Heart right ventricle (tissue), 16 donors: ENCODE measurements at places on chromosomes 2 and 18.

DNA sequence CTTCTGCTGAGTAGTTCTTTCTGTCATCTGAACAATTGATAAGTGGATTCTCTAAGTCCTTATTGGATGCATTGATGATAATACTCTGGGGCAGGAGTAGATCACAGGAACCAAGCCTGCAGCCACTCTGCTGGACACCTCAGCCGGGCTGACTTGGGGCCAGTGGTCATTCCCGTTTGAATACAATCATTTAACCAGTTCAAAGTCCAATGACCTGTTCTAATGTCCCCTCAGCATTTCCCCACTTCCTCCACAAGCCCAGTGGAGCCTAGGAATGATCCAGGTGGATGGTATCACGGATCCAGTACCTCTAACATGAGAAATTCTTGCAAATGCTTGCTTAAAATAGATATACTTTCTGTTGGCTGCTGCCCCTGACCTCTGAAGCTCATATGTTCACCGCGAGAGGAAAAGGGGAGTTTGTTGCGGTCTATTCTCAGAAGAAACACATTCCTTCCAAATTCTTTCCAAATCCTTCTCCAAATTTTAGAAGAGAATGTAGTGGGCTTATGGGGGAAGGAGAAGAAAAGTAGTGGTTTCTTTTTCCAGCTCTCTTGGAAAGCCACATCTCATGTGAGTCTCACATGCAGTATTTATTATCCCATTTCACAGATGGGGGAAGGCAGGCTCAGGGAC lies 170.9 kb downstream of the INHBB start:
- no peak for DNase-seq

- no peak for DNase-seq
Measured at GRCh38 chr18:28855989-28856388, 679.1 kb upstream of the CDH2 start.

- DNase-seq, result no peak
Measured at GRCh38 chr2:198098918-198099317, 294.5 kb downstream of the PLCL1 start.

- no peak for DNase-seq
Measured at GRCh38 chr18:45232061-45232460, 383.2 kb upstream of the SLC14A2 start.

- DNase-seq, result no peak
Measured at GRCh38 chr2:69062307-69062962, 49.5 kb downstream of the ANTXR1 start.

- no peak for DNase-seq
Measured at GRCh38 chr2:128363934-128364361, 45.3 kb upstream of the HS6ST1 start.

DNA sequence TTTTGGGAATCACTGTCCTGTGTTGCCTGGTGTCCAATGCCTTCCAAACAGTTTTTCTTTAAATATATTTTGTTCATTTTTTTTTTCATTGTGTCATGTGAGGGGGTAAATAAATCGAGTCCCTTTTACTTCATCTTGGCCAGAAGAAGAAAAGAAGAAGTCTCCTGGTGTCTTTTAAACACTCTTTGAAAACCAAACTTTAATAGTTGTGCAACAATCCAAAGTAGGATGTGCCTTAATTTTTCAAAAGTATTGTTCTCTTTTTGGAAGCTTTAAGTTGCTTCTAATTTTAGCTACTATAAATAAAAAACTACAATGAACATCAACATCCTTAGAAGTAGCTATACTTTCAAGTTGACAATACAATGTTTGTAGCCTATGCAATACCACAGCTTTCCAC lies 154.9 kb downstream of the ATAD2B start:
- DNase-seq, result no peak

DNA sequence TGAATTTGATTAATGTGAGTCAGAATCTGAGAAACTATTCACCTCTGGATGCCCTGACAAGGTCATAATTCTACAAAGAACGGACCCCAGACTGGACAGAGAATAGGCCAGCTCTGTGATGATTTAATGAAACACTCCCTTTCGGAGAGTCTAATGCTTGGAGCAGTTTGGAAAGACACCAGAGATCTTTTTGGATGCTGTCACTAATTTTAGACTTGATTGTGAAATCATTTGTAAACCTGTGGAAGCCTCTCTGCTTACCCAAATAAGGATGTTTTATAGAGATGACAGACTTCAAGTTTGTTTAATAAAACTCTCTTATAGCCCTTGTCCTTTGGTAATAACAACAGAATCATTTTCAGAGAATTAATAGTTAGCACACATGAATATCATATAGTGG lies 83.5 kb downstream of the MYL12B start:
- no peak for DNase-seq

DNA sequence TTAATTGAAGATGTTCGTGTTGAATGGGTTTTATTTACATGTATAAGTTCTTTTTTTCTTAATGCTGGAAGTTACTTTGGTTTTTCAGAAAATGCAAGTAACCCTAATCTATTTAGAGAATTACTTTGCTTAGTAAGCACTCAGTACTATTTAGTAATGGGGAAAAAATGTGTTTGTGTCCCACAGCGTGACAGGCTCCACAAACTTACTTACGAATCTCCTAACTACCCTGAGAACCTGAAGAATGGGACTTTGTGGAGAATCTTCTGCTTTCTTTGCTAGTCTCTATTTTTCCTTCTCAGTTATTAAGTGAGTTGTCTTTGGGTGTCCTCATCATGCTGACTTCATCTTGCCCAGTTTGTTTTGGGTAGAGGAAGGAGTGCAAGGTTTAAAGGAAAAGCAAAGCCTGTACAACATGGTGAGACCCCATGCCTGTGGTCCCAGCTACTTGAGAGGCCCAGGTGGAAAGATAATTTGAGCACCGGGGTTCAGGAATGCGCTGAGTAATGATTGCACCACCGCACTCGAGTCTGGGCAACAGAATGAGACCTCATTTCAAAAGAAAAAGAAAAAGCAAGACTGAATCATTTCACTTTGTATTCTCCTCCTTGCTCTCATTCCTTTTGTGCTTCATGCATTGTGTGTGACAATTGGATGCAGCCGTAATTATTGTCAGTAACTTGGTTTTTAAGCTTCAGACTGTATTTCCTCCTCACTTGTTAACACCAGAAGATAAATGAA lies 10.2 kb downstream of the NEDD4L start:
- no peak for DNase-seq

GRCh38 chr2:122875091-122875865 lies 1119.8 kb downstream of the TSN start:
- DNase-seq, result no peak

- DNase-seq, result no peak
Measured at GRCh38 chr18:49754866-49755265, 58.5 kb downstream of the ACAA2 start.

DNA sequence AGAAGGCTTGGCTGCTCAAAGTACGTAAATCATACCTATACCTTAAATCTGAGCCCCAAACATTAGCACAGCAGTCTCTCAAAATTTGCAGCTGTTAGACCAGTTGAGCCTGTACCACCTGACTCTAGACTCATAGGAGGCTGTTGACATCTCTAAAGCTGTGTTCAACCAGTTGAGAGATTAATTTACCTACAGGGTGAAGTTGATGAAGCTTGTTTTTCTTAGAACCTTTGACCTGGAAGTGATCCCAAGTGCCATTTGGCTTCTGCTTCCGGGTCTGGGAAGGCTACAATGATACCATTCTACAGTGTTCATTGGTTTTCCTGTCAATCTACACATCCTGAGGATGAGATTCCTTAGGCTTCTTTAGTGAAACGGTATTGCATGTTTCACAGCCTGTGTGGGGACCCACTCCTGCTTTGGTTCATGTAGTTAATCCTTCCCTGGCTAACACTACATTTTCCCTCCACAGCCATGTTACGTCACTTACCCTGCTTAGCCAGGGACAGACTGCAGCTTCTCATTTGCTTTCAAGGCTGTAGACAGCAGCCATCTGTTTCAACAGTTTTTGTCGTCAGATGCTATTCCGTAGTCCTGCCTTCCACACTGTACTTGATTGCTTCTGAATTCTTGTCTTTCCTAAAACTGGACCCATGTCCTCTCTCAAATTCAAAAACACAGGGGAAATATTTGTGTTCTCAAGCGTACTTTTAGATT lies 4.7 kb upstream of the IL1RL2 start:
- peak; percentile 44 for DNase-seq

DNA sequence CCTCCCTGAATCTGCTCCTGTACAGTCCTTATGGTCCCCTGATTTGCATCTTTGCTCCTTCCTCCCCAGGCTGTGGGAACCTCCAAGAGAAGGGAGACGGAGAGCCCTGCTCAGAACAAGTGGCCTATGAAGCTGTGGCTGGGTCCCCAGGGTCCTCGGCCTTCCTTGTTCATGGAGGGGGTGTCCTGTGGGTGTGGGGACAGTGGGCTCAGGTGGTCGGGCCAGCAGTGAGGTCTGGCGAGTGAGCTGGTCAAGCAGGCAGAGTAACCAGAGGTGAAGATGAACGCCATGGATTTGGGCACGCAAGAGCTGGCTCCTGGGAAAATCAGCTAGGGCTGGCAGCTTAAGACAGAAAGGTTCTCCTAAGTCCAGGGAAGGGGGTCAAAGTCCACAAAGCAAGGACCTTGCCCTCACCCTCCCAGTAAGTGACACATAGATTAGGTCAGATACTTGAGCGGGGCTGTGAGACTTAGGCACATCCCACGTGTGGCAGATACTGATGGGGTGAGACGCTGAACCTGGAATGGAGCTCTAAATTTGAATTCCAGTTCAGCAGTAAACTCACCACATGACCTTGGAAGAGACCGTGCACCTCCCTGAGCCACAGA lies 24.8 kb downstream of the GNLY start:
- DNase-seq, result no peak

DNA sequence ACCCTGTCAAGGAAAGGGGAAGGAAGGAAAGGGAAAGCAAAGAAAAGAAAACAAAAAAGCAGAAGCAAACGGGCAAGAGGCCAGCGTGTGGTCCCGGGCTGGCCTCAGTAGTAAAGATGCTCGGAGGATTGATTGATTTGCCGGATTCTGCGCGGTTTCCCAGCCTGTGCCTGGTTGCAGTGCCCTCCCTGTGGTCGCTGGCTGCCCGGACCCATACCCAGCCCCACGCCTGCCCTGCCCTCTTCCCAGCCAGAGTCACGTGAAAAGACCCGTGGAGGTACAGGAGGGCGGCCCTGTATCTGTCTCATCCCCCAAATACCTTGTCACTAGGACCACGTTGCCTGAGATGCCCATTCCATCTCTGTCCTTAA lies 55.1 kb upstream of the IMP4 start:
- no peak for DNase-seq

- peak; percentile 34 for DNase-seq
Measured at GRCh38 chr2:175855794-175856453, 146.1 kb downstream of the LNPK start.

GRCh38 chr2:58731488-58731869 lies 490.4 kb upstream of the FANCL start:
- DNase-seq, result no peak

- DNase-seq, result no peak
Measured at GRCh38 chr18:23683671-23684070, 5.6 kb upstream of the LAMA3 start.

DNA sequence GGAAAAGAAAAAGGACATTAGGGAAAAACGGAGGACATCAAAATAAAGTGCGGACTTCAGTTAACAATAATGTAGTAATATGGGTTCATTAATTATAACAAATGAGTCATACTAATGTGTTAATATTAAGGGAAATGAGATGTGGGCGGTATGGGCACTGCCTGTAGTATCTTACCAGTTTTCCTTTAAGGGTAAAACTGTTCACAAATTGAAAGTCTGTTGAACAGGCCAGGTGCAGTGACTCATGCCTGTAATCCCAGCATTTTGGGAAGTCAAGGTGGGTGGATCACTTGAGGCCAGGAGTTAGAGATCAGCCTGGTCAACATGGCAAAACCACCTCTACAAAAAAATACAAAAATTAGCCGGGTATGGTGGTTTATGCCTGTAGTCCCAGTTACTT lies 56.8 kb upstream of the PMAIP1 start:
- no peak for DNase-seq

DNA sequence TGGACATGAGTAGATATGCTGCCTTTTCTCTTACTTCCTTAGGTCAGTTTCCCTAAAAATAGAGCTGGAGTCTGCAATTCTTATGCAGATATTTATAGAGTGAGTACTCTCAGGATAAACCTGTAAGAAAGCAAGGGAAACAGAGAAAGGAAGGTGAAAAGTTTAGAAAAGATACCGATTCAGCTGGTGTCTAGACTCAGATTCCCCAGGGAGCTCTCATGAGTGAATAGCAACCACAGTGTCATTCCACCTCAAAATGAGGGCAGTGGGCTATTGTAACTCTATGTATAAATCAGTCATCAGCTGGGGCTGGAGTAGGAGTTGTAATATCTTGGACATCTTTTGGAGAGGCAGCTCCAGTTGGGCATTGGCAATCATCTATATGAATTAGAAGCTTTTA lies 1485.1 kb upstream of the TMEFF2 start:
- DNase-seq, result no peak

DNA sequence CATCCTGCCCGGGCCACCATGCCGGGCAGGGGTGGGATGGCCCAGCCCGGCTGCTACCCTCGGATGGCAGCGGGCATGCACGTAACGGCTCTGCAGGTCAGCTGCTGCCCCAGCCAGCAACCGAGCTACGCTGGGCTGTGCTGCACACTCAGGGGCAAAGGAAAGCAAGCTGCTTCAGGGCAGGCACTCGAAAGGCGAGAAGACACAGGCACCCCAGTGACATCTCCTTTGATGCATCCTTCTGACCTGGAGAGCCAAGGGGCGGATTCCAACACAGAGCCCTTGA lies 8.8 kb downstream of the HDAC4 start:
- no peak for DNase-seq

- no peak for DNase-seq
Measured at GRCh38 chr18:23053776-23054457, 81.4 kb upstream of the CABLES1 start.

- no peak for DNase-seq
Measured at GRCh38 chr2:2739231-2739795, 408.2 kb upstream of the MYT1L start.

GRCh38 chr2:203582468-203582867 lies 47.4 kb upstream of the RAPH1 start:
- DNase-seq, result no peak

- no peak for DNase-seq
Measured at GRCh38 chr2:192749611-192750200, 555.0 kb upstream of the TMEFF2 start.

DNA sequence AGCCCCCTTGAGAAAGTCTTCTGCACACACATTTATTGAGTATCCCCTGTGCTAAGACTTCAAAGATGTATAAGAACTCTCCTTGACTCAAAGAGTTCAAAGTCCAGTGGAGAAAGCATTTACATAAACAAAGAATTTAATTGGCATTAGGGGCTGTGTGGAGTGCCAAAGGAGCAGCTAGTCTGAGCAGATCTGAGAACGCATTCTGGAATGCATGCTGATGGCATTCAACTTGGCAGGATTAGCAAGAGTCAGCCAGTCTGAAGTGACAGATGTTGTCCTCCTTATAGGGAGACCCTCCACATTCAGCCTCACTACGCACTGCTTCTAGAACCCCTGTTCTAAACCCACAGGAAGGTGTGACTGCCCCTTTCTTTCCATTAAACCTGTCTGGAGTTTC lies 191.5 kb downstream of the RAD51AP2 start:
- no peak for DNase-seq

DNA sequence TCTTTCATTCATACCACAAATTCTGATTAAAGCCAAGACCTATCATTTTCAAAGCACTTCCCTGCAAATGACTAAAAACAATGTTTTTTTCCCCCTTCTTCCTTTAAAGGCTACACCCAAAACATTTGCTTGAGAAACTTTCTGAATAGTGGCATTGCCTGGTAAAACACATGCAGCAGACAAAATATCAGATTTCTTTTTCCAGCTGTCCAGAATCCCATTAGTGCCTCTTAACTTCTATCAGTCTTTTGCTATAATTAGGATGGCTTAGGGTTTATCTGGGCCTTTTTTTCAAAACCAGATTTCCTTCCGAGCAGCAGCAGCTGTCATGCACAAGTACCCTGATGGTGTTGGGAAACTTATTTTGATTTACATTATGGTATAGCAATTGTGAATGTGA lies 50.6 kb downstream of the ALPK2 start:
- no peak for DNase-seq

- DNase-seq, result no peak
Measured at GRCh38 chr18:59633961-59634485, 63.2 kb downstream of the CCBE1 start.
